ENCODE measurements at places on chromosomes 2 and 18.

DNA sequence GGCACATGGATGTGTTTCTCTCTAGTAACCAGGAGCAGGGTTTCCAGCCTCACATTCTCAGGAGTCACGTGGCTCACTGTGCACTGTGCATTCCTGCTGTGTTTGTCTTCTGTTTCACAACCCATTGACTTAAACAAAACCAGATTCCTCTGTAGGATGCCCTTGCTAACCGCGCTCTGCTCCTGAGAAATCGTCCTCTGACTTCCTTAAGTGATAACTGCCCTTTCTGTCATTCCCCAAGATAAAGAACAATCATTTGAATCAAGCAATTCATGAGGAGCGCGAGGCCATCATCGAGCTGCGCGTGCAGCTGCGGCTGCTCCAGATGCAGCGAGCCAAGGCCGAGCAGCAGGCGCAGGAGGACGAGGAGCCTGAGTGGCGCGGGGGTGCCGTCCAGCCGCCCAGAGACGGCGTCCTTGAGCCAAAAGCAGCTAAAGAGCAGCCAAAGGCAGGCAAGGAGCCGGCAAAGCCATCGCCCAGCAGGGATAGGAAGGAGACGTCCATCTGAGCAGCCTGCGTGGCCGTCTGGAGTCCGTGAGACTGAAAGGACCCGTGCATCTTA, 60.2 kb downstream of the RALBP1 start:
- peak; percentile 68 for DNase-seq

GRCh38 chr2:96808176-96808837, 7.8 kb upstream of the CNNM3 start:
- DNase-seq = no peak

DNA sequence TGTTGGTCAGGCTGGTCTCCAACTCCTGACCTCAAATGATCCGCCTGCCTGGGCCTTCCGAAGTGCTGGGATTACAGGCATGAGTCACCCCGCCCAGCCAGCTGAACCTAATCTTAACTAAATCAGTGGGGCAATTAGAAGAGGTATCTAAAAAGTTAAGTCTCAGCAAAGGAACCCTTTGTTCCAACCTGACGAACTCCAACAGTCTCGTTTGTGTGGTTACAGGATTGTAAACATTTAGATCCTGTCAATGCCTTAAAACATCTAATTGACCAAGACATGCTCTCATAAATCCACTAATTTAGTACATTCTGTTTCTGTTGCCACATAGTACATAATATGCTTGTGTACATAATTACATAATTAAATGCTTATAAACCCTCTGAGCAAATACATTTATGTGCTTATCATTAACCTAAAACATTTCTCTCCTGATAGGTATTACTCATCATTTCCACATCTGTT, 31.1 kb upstream of the STK39 start:
- DNase-seq = no peak

DNA sequence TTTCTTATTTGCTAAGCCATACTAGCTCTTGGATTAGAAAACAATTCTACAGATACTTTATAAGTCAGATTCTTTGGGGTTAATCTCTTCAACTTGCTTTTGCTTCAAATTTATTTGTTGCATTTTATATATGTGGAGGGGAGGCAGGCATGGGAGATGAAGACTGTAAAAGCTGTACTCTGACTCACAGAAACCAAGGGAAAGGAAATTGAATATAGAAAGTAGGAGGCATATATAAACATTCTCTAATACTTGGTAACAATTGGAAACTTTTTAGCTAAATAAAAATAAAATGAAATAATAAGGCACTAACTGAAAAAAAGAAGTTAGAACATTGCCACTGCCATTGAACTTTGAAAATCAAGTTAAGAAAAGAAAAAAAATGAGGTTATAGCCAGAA, 21.3 kb downstream of the PLA2R1 start:
- no peak for DNase-seq

DNA sequence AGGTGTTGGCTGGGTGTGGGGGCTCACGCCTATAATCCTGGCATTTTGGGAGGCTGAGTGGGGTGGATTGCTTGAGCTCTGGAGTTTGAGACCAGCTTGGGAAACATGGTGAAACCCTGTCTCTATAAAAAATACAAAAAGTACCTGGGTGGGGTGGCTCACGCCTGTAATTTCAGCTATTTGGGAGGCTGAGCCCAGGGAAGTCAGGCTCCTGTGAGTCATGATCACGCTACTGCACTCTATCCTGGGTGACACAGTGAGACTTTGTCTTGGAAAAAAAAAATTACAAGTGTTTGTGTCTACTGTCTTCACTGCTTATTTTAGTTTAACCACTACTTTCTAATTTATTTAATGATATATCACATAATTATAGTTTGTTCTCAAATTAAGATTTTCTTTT, 62.7 kb upstream of the DOCK10 start:
- no peak for DNase-seq

- DNase-seq = no peak
These were observed 229.5 kb upstream of the EPAS1 start for GRCh38 chr2:46067501-46068305.

DNA sequence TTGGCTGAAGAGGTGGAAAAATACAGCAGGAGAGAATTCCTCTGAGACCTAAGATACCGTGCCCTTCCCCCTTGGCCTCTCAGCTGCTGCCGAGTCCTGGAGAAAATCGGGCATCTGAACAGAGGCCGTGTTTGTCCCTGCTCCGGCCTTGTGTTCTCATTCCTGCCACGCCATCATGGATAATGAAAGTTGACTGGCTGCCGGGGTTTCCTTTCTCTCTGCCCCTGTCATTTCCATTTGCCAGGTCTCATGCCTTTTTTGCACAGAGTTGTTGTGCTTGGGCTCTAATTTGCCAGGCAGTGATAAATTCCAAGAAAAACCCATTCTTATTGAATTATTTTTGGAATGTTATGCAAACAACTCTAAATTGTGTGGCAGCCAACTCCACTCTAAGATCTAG, 496.9 kb upstream of the TNP1 start:
- DNase-seq = peak; percentile 93

All from eye (tissue), 1 donor.